ENCODE measurements at places on chromosomes 2 and 18.

- no peak for DNase-seq
Measured at GRCh38 chr2:150465703-150466569, 21.5 kb downstream of the RND3 start.

DNA sequence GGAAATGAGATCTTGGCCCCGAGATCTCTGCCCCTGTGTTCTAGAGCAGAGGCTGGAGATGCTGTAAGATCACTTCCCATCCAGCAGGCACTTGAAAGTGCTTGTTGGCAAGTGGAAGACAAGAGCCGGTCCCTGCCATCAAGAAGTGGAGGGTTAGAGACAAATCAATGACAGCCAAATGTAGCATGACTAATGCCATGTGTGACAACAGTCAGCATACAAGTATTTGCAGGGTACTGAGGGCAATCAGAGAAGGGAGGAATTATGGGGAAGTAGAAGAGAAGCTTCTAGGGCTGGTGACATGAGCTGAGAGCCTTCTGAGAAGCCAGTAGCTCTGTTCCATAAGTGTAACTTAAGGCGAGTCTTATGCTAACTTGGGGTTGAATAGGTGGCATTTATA is 58.6 kb downstream of the TMEM17 start:
- no peak for DNase-seq

GRCh38 chr2:12436483-12436882 is 280.3 kb upstream of the TRIB2 start:
- DNase-seq, result no peak

- DNase-seq, result no peak
Measured at GRCh38 chr2:2191110-2191707, 139.9 kb downstream of the MYT1L start.

All from astrocyte of the hippocampus (primary cell).